ENCODE measurements at places on chromosomes 1 and 21.

- no peak for DNase-seq
Measured at GRCh38 chr1:16076031-16076864, 2.8 kb upstream of the FAM131C start.

DNA sequence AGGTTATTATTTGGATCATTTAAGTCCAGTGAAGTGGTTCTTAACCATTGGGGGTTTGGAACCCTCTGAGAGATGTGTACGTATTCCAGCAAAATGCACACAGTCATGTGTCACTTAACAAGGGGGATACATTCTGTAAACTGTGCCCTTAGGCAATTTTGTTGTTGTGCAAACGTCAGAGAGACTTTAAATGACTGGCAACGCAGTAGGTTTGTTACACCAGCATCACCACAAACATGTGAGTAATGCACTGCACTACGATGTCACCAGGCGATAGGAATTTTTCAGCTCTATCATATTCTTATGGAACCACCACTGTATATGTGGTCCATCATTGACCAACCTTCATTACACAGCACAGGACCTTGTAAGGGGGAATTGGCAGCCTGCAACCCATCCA, 11.9 kb downstream of the AHCYL1 start:
- no peak for DNase-seq

- DNase-seq = no peak
Measured at GRCh38 chr1:112209493-112209892, 186.5 kb upstream of the CTTNBP2NL start.

- DNase-seq = peak; percentile 94
Measured at GRCh38 chr1:109532365-109533136, 7.1 kb upstream of the GPR61 start.

- no peak for DNase-seq
Measured at GRCh38 chr1:174964972-174965361, 34.8 kb upstream of the CACYBP start.

GRCh38 chr21:27649762-27650161, 682.9 kb upstream of the ADAMTS5 start:
- no peak for DNase-seq

DNA sequence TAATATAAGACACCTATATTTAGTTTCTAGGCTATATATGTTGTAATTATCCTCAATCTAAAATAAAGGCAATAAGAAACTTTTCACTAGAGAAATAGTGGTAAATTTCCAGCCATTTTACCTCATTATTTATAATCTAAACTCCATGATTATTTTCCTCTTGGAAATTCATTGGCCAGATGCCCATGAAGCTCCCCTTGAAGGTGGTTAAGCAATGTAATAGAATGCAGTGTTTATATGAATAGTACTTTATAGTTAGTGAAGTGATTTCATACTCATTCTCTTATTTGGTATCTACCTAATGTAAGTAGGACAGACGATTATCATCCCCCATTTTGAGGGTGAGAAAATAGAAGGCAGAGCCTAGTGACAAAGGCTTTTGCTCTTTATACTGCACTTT, 26.5 kb downstream of the NFYC start:
- DNase-seq = no peak

GRCh38 chr1:216702170-216702569, 21.1 kb downstream of the ESRRG start:
- no peak for DNase-seq

GRCh38 chr1:24970399-24970753, 40.3 kb upstream of the RUNX3 start:
- no peak for DNase-seq

- no peak for DNase-seq
Measured at GRCh38 chr21:26570203-26570602, 2.9 kb downstream of the CYYR1 start.

GRCh38 chr21:41616031-41616591, 108.2 kb upstream of the TMPRSS2 start:
- no peak for DNase-seq

DNA sequence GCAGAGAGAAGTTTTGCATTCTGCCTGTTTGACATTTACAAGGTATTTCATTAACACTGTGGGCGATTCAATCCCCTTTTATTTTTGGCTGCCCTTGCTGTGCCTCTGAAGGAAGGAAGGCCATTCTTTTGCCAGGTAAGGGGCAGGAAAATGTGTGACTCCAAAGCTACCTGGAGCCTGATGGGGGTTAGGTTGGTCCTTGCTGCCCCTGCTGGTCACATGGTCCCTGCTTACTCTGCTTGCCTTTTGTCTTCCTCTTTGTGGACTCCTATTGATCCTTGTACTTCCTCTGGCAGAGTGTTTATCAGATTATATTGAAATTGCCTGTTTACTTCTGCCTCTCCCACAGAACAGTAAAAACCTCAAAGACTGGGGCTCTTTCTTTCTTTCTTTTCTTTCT, 65.7 kb downstream of the ST6GALNAC3 start:
- no peak for DNase-seq

DNA sequence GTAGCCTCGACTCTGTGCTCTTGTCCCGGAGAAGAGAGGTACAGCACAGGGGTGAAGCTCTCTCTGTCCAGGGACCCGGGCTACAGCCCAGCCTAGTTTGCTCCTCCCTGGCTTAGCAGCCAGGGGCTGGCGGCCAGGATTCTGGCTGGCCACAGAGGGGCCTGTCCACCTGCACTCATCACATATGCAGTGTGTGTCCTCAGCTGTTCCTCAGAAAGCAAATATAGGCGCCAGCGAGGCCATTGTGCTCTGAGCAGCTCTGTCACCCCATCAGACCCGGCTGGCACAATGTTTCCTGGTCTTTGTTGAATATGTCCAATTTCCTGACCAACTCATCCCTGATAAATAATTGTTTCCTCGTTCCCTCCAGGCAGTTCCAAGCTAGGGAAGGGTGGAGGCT, 28.5 kb downstream of the KCND3 start:
- DNase-seq = no peak

DNA sequence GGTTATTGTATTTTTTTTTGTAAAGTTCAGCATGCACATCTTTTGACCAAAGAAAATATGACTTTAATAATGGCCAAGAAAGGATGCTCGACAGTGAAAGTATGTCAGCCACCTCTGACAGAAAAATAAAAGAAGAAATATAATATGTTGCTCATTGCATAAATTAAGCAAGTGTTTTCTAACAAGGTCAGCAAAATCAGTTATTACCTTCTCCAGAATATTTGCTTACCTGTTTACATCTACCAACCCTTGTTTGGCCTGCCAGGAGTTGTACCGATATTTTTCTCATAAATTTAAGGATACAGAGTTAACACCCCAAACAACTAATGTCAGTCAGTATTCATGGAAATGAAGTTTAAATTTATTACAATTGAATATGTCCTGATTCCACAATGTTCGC, 685.4 kb downstream of the PLA2G4A start:
- no peak for DNase-seq

DNA sequence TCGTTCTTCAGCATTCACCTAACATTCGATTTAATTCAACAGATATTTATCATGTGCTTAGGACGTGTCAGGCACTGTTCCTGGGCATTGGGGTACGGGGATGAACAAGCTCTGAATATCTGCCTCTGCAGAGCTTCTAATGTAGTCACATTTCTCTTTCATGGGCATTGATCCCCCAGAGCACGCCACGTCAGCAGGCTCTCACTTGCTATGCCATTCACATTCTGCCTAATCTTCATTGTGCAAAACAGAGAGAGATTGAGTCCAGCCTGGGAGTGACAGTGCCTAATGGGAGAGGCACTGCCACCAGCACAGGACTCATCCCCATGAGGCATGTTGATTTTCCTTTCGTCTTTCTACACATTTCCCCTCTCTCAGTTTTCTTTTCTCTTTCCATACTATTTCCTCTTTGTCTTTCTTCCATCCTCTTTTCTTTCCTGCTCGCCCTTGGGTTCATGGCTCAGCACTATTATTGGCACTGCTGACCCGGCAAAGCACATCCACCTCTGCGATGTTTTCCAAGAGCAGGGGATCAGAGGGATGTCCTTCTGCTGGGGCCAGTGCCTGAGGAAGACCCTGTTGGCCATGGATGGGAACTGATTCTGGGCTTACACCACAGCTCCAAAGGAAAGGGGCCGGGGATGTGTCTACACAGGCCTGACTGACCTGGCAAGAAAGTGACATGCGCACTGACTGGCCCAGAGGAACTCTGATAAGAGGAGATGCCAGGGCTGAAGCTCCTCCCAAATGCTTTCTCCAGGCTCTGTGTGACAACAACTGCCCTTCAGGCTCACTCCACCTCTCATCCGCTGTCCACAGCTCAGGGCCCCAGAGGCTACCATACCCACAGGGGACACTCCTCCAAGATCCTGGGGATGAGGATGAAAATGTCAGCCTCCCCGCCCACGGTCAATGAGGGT, 195.9 kb downstream of the TOMM20 start:
- peak; percentile 11 for DNase-seq

Data from activated CD4-positive, alpha-beta memory T cell treated with anti-CD3 and anti-CD28 coated beads for 36 hours (primary cell).